ENCODE measurements at places on chromosomes 5 and 9.

DNA sequence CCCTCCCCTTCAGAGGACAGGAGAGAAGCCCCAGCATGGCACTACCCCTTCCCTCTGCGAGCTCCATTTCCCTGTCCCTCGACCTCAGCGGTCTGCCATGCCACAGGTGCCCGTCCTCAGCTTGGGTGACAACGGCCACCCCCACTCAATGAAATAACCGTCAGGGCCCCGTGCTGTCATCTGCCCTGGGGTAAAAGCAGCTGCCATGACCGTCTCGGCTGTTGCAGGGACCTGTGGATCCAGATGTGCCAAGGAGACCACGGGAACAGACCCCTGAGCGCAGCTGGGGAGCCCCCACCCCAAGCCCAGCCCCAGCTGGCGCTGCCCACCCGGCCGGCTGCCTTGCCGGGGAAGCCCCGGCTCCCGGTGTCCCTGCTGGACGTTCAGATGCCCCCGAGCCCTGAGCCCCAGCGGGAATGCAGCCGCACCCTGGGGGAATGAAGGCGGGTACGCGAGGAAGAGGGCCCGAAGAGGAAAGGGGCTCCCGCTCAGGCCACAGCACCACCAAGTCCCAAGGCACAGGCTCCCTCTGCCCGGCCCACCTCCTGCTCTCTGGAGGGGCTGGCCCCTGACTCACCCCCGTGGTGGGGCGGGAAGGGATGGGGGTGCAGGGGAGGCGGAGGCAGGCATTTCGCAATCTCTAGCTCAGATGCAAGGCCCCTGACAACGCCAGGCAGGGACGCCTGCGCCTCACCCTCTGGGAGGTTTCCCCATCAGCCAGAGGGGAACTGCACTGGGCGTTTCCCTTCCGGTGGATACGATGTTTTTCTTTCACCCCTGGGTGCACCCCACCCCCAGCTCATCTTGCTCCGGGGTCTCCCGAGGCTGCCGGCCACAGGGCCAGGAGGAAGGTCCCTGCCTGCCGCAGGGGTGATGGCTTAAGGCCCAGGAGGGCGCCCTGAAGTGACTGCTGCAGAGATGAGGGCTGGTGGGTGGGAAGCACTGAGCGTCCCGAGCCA is 49.2 kb downstream of the NACC2 start:
- no peak for DNase-seq

DNA sequence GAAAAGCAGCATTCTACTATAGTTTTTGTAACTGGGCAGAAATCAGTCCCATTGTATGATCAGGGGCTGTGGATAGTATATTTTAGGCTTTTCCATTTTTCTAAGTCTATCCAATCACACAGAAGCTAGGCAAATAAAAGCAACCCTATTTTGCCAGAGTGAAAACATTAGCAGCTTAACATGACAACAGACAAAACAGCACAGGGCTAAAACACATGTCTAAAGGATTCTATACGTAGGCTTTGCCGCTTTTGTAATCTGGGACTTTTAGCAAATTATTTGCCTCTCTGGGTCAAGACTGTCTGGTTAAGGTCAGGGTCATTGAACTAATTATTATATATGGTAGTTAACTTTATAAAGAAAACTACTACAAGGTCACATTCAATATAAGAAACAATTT is 4.2 kb downstream of the MARCHF3 start:
- DNase-seq = no peak

DNA sequence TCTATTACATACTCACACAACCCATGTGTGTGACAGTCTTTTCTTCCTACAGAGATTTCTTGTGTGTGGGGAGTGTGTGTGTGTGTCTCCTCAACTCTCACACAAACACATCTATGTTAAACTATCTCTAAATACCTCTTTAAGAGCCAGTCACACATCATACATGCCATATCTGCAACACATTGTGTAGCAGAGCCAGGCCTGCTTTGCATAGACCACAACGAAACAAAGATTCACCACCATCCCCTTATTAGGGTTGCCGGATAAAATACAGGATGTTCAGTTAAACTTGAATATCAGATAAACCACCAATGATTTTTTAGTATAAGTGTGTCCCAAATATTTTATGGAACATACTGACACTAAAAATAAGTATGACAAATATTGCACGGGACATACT is 2.3 kb downstream of the FAM170A start:
- no peak for DNase-seq

GRCh38 chr5:82855893-82856550 is 221.2 kb downstream of the TMEM167A start:
- peak; percentile 42 for DNase-seq

DNA sequence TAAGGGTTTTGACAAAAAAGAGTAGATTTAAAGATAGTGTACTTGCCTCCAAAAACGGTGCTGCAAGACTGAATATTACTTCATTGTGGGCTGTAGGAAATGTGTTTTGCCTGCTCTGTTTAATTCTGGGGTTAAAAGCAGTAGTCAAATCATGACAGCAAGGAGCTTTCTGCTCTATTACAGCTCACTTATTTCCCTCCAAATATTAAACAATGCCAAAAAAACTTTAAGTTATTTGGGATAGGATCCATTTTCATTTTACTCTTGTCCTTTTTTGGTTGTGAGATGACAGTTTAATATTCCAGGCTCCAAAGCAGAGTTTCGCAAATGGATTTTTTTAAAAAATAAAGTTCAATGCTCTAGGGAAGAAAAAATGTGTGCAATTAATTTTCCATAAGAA is 340.4 kb upstream of the RGMB start:
- no peak for DNase-seq

DNA sequence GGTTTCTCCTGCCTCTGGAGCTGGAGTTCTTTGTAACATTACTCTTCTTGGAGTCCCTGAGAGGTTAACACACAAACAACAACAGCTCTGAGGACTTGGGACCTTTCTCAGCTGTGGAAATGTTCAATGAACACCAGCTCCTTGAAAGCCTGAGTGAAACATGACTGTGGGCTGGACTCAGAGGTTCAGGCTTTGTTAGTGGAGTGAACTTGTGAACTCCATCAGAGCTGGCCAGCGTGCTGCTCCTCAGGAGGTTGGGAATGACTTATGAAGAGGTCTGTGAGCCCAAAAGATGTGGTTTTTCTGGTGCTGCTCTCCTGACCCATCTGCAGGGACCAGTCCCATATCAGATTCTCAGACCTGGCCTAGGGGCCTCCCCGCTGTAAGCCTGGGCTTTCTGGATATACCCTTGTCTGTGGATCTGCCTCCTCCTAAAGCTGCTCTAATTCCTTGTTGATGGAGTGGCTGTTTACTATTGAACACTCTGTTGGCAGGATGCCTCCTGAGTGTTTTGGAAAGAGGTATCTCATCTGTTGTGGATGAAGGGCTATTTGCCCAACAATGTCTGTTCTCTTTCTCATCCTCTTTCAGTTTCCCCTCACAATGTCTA is 170.0 kb upstream of the GDNF start:
- DNase-seq = no peak

- peak; percentile 28 for DNase-seq
Measured at GRCh38 chr5:147939431-147940114, 33.2 kb upstream of the C5orf46 start.

DNA sequence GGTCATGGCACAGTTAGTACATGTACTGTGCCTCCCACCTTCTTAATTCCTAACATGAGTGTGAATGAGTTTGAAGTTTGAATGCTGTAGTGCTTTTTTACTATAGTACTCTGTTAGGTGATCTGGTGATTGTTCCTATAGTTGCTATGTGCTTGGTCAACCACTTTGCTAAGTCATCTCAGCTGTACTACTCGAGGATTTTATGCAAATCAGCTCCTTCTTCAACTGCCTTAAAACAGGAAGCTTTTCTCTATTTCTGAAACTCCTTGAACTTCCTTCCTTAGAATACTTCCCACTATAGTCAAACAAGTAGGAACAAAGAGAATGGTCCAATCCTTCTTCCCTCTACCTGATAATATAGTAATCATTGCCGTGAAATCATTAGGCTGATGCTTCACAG is 219.6 kb downstream of the CTNND2 start:
- DNase-seq = no peak

GRCh38 chr9:136499935-136500910 is 17.4 kb upstream of the SEC16A start:
- DNase-seq = no peak

GRCh38 chr5:135208903-135209721 is 175.1 kb upstream of the PITX1 start:
- peak; percentile 62 for DNase-seq

DNA sequence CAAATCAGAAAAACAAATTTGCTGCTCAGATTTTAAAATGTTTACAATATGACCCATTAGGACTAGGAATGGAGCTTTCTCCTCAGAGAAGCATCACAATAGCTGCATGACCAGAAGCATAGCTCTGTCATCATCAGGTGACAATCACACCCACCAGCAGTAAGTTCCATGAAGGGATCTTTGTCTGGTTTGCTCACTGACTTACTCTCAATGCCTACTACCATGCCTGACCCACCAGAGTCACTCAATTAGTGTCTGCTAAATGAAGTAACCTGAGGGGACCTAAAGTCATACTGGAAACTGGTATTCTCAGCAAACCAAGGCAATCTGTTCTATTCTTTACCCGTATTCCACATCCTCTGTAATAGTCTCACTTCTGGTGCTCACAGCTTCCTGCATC is 7.7 kb downstream of the ERMP1 start:
- DNase-seq = no peak

GRCh38 chr9:24132244-24132643 is 306.2 kb upstream of the ELAVL2 start:
- DNase-seq = no peak

- no peak for DNase-seq
Measured at GRCh38 chr5:136014049-136015002, 14.5 kb upstream of the TGFBI start.

DNA sequence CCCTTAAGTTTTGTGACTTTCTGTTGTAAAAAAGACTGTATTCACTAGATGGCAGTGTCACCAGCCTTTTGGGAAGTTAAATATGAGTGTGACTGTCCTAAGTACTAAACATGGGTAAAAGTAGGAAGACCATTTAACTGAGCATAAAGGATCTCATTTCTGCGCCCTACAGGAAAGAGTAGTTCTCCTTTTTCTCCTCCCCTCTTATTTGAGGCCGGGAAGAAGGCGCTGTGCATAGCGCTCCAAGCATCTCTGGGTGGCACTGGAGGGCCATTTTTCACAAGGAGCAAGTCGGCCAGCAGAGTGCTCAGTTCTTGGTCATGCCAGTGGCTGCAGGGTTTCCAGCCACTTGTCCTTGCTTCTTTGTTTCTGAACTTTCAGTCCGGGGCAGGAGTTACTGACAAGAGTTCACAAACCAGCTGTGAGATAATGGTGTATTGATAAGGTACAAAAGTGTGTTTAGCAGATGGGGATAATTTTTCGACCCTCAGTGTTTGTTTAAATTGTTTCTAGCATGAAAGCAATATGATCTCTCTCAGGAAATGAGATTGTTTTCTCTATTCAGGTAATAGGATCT is 227.6 kb upstream of the DMRT1 start:
- peak; percentile 95 for DNase-seq

- peak; percentile 16 for DNase-seq
Measured at GRCh38 chr5:111511174-111511830, 1.0 kb downstream of the STARD4 start.

- DNase-seq = no peak
Measured at GRCh38 chr9:97573482-97574073, 59.6 kb downstream of the TSTD2 start.

GRCh38 chr5:168951356-168951755 is 349.6 kb downstream of the SLIT3 start:
- no peak for DNase-seq

- DNase-seq = no peak
Measured at GRCh38 chr9:68808338-68808890, 103.4 kb downstream of the PIP5K1B start.

GRCh38 chr9:115649991-115650472 is 503.6 kb upstream of the PAPPA start:
- DNase-seq = no peak

DNA sequence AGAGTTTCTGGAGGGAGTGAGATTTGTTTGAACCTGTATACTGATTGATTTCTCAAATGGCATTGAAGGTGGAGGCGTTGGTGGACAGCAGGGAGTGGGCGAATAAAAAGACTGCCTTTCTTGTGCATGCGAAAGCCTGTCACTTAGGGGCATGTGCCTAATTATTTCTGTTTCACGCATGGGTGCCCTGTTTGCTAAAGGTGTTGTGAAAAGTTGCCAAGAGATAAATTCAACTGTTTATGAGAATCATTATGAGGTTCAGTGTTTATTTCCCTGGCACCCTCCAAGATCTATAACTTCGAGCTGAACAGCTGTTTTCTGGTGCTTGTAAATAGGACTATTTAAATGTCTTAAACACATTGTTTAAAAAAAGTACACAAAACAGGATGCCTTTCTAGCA is 67.4 kb upstream of the DMRTA1 start:
- DNase-seq = no peak

GRCh38 chr5:16740811-16741392 is 124.1 kb upstream of the RETREG1 start:
- no peak for DNase-seq

- peak; percentile 73 for DNase-seq
Measured at GRCh38 chr9:127132921-127133647, 10.6 kb upstream of the ANGPTL2 start.

- no peak for DNase-seq
Measured at GRCh38 chr9:72596451-72597180, 75.2 kb downstream of the TMC1 start.

DNA sequence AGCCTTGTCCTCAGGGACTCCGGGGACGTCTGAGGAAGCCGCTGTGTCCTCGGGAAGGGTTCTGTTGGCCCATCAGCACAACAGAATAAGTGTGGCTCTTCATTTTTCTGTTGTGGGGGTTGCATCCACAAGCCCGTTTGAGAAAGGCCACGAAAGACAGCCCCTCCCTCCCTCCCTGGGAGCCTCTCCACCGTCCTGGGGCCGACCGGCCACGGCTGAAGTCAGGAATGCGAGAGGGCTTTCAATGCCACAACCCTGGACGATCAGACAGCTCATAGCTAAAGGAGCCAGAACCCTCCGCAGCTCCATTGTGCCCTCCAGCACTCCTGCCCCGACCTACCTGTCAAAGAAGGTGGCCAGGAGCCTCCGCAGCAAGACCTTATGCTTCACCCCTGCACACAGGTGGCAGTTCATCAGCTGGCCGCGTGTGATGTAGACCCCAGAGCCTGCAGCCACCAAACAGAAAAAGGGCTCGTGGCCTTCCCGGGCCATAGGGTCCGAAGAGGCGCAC is 52.4 kb upstream of the UBAC1 start:
- no peak for DNase-seq

- DNase-seq = no peak
Measured at GRCh38 chr5:10023494-10023893, 226.2 kb downstream of the ATPSCKMT start.

- no peak for DNase-seq
Measured at GRCh38 chr5:66553916-66554575, 42.1 kb upstream of the MAST4 start.

GRCh38 chr9:23747088-23748075 is 78.7 kb downstream of the ELAVL2 start:
- no peak for DNase-seq

DNA sequence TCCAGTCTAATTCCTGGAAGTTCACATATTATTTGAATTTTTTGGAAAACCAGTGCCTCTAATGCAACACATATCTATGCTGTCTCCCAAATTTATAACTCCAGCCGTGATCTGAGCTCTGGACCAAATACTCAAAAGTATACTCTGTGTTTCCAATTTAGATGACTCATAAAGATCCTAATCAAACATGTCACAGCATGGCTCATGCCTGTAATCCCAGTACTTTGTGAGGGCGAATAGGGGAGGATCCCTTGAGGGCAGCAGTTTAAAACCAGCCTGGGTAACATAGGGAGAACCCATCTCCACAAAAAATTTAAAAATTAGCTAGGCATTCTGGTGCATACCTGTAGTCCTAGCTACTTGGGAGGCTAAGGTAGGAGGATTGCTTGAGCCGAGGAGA is 388.0 kb downstream of the CDH12 start:
- DNase-seq = no peak

- no peak for DNase-seq
Measured at GRCh38 chr5:128062172-128062746, 21.3 kb upstream of the SLC12A2 start.

Measured in mesendoderm (in vitro differentiated cells).